ENCODE measurements at places on chromosomes 4 and X.

- DNase-seq = no peak
Measured at GRCh38 chrX:134206221-134206620, 30.8 kb upstream of the CCDC160 start.

DNA sequence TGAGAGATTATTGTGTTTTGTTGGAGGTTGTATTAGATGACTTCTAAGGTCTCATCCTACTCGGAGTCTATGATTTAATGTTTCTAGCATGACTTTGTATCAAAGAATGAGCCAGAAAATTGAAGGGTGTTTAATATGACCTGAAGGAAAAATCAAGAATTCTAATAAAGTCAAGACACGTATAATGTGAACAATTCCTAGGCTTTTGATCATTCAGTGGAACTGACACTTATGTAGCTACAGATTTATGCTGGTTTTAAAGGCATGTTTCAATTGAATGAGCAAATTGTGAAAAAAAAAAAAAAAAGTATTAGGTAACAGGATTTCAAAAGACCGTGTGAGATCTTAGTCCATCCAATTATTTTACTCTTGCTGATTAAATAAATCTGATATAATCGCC is 64.9 kb downstream of the GRID2 start:
- no peak for DNase-seq

DNA sequence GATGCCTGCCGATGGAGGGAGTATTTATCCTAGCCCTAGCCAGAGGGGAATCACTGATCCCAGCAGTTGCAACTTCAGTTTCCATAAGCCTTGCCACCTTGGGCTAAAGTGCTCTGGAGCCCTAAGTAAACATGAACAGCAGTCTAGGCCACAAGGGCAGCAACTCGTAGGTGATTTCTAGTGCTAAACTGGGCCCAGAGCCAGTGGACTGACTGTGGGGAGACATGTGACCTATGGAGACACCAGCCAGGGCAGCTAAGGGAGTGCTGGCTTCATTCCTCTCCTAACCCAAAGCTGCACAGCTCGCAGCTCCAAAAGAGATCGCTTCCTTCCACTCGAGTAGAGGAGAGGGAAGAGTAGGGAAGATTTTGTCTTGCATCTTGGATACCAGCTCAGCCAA is 120.8 kb upstream of the MAGEA10 start:
- no peak for DNase-seq

DNA sequence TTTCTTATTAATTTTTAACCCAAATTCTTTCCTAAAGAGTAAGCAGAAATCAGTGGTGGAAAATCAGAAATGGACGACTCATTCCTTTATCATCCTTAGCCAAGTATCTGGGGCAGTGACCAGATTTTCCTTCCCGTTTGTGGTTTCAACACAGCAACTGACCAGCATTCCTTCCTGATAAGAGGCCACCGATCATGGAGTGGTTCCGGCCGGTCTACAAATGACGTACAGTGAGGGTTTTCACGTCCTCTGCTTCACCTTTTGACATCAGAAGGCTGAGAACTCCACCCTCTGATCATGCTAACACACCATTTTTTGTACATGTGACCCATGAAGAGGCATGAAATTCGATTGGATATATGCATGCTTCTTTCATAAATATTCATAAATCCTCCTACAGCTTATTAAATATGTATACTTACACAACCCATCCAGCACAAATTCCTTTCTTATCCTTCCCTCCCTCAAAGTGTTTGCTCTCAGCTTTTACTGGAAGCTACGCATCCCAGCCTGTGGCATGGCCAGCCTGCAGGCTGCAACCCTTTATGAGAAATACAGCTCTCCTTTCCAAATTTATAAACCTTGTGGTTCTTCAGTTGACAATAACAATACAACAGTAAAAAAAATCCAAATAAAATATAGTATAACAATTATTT is 173.0 kb upstream of the CASK start:
- DNase-seq = peak; percentile 80

GRCh38 chr4:41835321-41835995 is 86.9 kb upstream of the PHOX2B start:
- DNase-seq = no peak

DNA sequence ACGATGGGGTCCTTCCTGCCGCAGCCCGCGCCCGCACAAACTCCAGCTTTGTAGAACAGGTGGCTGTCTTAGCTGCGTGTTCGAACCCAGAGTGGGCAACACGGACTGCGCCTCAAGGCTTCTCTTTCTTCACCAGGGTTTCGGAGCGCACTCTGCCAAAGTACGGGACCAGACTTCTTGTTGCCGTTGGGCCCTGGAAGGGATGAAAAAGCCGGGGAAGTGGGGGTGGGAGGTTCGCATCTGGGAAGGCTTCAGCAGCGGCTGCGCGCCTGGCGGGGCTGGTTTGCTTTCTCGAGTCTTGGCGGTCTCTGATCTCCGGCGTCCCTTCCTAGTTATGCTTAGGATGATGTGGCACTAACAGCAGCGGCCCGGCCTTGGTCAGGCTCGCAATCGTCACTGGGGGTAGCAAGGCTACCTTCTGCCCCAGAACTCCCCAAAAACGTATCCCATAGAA is 673 bp downstream of the PARM1 start:
- no peak for DNase-seq

DNA sequence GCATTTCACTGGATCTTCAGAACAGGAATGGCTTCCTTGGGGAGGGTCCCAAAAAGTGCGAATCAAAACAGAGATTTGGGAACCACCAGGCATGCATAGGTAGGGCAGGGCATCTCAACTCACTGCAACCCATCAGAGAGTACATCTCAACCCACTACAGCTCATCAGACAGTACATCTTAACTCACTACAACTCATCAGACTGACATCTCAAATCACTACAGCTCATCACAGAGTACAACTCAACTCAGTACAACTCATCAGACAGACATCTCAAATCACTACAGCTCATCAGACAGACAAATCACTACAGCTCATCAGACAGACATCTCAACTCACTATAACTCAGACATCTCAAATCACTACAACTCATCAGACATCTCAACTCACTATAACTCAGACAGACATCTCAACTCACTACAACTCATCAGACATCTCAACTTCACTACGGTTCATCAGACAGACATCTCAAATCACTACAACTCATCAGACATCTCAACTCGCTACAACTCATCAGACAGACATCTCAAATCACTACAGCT is 47.5 kb upstream of the CLDN34 start:
- DNase-seq = no peak

GRCh38 chr4:95985791-95986550 is 146.1 kb downstream of the PDHA2 start:
- no peak for DNase-seq

DNA sequence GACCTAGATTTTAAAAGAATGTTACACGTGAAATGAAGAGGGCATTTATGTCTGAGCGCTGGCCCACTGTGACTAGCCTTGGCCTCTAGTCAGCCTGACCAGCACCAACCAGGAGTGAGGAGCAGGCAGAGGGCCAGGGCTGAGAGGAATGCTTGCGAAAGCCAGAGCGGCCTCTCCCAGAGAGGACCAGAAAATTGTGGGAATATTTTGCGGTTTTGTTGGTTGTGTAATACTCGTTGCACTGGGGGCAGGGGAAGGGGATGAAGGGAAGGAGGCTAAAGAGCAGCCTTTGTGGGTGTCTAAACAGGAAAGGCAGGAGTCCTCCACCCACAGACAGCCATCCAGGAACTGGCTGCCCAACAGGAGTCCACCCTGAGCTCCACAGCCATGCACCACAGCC is 3.8 kb downstream of the GABRE start:
- peak; percentile 82 for DNase-seq

DNA sequence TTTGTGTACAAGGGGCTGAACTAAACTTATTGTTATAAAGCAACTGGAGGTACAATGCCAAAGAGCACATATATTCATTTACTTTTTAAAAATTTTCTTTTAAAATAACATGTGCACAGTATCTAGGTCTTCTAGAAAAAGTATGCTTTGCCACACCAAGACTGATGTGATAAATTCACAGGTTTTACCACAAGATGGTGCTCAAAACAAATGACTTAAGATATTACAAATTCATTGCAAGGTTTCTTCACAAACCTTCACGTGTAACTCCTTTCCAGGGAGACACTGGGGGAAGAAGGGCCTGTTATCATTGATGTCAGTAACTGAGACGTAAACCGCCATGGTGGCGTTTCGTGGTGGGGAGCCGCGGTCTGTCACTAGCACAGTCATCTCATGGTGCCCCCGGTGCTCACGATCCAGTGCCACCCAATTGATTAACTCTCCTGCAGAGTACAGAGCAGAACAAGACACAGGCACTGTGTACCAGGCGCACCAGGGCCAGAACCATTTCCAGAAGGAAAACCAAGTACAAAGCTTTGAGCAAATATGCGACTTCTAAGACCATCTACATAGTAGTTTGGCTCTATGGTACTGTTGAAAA is 162.2 kb downstream of the DCHS2 start:
- no peak for DNase-seq

- no peak for DNase-seq
Measured at GRCh38 chr4:156102411-156102810, 148.7 kb upstream of the CTSO start.

- no peak for DNase-seq
Measured at GRCh38 chr4:84500386-84501201, 1.5 kb upstream of the NKX6-1 start.

DNA sequence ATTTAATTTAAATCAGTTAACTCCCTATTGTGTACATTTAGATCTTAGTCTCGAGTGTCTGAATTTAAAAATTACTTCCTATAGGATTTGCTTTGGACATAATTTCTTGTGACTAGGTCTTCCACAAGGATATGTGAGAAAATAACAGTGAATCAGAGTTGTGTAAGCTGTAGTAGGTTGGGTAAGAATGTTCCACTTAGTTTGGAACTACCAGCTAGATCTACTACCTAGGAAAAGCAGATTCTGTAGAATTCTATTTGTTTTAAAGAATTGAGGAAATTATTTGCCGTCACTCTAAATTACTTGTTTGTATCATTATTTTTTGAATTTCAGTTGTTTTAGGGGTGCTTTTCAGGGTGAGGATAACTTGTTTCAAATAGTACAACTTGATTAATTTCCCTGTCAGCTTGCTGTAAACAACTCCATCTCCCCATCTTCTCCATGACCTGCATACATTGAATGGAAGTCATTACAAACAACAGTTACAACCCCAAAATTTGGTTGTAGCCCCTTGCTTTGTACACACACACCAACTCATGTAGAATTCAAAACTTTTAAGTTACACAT is 1.3 kb downstream of the MTHFD2L start:
- no peak for DNase-seq

DNA sequence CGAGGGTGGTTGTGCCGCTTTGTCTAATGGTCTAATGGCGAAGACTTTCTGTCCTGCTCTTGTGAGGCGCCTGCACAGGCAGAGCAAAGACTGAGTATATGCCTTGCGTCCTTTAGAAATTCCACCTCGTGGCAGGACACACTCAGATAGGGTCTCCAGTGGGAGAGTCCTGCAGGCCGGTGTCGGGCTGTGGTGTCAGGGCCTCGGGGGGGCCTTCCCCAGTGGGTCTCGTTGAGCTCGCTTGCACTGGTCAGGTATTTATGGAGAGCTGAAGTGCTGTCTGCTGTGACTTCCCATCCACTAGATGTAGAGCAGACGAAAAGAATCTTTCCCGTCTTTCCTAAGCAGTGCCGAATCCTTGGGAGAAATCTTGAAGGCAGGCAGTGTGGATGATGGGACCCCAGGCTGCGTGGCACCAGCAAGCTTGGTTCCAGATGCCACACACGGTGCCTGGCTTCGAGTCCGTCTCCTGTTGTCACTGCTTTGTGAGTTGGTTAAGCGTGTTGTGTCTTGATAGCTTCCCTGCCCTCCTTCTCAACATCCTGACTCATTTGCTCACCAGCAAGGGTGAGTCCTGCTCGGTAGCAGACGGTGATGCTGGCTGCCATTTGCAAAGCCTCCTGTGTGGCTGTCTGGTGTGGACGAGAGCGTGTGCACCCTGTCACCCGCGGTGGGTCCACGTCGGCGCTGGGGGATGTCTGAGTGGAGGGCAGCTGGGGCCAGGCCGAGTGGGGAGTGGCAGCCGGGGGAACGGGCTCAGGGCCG is 20.5 kb downstream of the MAEA start:
- DNase-seq = no peak

DNA sequence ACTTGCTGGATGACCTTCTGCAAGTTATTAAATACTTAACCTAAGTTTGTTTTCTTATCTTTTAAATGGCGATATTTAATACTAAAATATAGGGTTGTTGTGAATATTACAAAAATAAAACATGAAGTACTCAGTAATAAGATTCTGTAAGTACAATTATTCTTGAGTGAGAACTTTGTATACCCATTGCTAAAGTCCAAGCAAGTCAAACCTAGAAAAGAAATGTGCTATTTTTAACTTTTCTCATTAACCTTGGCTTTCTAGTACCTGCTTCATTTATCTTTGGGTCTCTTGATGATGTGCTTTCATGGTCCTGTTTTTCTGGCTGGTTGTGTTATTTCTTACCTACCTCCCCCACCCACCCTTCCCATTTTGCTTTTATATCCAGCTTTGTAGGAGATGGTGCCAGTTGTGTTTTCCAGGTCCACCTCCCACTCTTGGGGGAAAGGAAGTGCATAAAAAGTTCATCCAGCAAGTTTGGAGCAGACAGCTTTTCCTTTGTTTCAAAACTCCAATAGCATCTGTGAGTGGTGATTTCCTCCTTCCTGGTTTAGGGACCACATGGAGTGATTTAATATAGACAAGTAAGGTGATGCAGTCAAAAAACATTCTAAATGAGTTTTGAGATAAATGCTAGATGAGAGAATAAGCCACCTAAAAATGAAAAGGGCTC is 7.5 kb upstream of the CXCL8 start:
- DNase-seq = no peak

GRCh38 chr4:73978886-73979285 is 2.9 kb downstream of the PF4 start:
- peak; percentile 55 for DNase-seq

- DNase-seq = peak; percentile 31
Measured at GRCh38 chrX:109347632-109348031, 134.3 kb downstream of the GUCY2F start.

DNA sequence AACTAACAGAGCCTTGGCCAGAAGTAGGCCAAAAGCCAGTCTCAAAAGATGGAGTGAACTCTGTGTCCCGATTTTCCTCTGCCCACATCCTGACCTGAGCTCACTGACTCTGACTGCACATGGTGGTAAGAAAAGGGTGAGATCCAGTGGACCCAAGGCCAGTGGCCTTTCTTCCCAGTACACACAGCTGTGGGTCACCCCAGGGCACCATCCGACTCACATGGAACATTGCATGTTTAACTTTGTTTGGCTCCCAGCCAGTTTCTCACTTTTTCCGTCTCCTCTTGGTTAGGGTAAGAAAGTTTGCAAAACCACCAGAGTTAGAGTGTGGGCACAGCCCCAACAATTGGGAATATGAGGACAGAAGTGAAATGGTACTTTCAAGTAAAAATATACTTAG is 69.8 kb downstream of the GAB1 start:
- peak; percentile 73 for DNase-seq
